ENCODE measurements at places on chromosomes 3 and 15. TPM values are rescaled to one million over a fixed set of nuclear protein-coding genes. Genes with fewer than 3 reads are reported as not detected.

Gene HGD
- 0.69 TPM for total RNA-seq

Gene MEX3B
- total RNA-seq: 2.4 TPM

Gene MAP1A
- 42.4 TPM for total RNA-seq

Gene THUMPD3
- total RNA-seq: 37.4 TPM

Gene OSTN
- total RNA-seq: not detected

Gene RTP3
- not detected for total RNA-seq

Gene IGF2BP2
- total RNA-seq: 5.4 TPM

Gene ACAD9
- total RNA-seq: 28.7 TPM

Gene CHRNA5
- total RNA-seq: 0.99 TPM

Gene NOX5
- total RNA-seq: under 0.01 TPM

Gene C3orf70
- total RNA-seq: 42.8 TPM

Gene DNASE1L3
- total RNA-seq: not detected

Gene P2RY12
- total RNA-seq: 1.5 TPM

Gene SCN11A
- total RNA-seq: 0.99 TPM

Gene ARGFX
- total RNA-seq: not detected

Gene SI
- total RNA-seq: not detected

Gene SLCO3A1
- 17.5 TPM for total RNA-seq

Gene RHO
- not detected for total RNA-seq

Gene ASB14
- not detected for total RNA-seq

Gene KNG1
- total RNA-seq: not detected

Gene OR5K2
- not detected for total RNA-seq

Gene ONECUT1
- not detected for total RNA-seq

Gene TMEM212
- not detected for total RNA-seq

Gene STRIT1
- not detected for total RNA-seq

Gene TM6SF1
- 6.2 TPM for total RNA-seq

Gene LRRC31
- not detected for total RNA-seq

Gene C2CD4B
- 8.6 TPM for total RNA-seq

Gene RSL24D1
- 80.2 TPM for total RNA-seq

Gene CCDC9B
- total RNA-seq: 22.9 TPM

Gene WDR6
- total RNA-seq: 84.7 TPM

Gene SCG5
- 6.6 TPM for total RNA-seq

Gene LRRC34
- total RNA-seq: 2.9 TPM

Gene MYO5C
- 12.4 TPM for total RNA-seq

Gene SHC4
- total RNA-seq: 2.1 TPM

Gene PCSK6
- 16.1 TPM for total RNA-seq

Gene CADPS
- 1.4 TPM for total RNA-seq

Gene PTX3
- total RNA-seq: 2.1 TPM

Gene GTF2E1
- total RNA-seq: 9.4 TPM

Gene UBE2E2
- 58.1 TPM for total RNA-seq

Gene FEZF2
- not detected for total RNA-seq

Gene FANCD2OS
- not detected for total RNA-seq

Gene SCN5A
- 0.42 TPM for total RNA-seq

Gene CKMT1B
- 1.3 TPM for total RNA-seq

Gene UNC13C
- 4.2 TPM for total RNA-seq

Gene OIP5
- total RNA-seq: not detected

Gene BLM
- 0.65 TPM for total RNA-seq

Gene ATP13A5
- not detected for total RNA-seq

Gene TMEM108
- 12.1 TPM for total RNA-seq
